ENCODE measurements at places on chromosomes 7 and 10.

DNA sequence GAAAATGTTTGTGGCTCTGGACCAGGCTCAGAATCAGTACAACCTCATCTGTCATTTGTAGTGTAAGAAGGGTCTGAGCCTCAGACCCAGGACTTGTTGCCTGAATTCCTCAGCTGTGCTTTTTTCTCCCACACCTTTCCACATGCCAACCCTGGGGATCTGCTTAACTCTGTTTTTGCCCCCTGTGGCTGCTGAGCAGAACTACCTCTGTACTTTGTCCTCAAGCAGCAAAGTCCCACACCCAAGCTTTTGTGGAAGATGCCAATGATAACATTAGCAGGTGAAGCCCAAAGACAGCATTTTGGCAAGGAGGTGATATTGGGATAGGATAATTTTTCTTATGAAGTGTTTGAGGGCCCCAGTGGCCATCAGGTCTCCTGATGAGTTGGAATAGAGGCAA, 5.8 kb upstream of the CYP2C18 start:
- DNase-seq: no peak

DNA sequence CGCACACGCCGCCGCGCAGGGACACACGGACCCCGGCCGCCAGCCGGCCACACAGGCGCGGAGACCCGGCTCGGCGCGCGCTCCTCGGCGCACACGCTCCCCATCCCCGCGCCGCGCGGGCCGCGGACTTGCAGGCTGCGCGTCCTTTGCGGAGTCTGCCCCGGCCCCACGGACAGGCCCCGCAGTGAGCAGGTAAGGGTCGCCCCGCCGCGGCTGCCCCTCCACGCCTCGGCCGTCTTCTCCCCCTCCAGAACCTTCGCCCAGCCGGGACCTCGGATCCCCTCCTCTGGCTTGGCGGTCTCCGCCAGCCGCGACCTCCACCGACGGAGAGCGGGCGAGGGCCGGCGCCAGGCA, 356 bp downstream of the ADCYAP1R1 start:
- DNase-seq: no peak

DNA sequence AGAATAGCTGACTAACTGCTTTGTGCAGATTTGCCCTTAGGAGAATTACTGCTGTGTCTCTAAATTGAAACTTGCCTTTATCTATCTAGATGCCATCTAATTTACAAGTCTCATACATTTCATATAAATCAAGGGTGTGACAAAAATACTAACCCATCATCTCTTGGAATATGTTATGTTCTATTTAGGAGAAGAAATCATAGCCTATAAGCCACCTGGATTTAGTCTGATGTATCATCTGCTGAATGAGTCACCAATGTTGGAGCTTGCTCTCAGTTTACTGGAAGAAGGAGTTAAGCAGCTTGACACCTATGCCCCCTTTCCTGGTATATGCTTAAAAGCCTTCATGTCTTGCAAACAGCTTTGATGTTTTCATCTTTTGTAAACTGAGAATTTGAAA, 43.5 kb downstream of the NUP205 start:
- no peak for DNase-seq

DNA sequence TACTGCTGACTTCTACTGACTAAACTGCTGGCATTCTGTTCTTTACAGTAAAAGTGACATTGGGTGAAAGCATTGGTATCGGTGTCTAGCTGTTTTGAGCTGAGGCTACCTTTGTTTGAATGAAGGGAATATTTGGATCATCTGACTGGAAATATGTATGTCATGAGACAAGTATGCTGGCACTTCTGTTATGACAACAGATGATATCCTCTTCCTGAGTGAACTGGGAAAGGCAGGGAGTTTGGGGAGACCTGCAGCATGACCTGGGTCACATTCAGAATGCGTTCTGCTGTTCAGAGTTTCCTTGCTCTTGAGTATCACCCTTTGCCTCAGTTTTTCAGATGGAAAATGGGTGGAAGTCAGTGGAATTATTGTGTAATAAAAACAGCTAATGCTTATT, 81.8 kb downstream of the PLCE1 start:
- DNase-seq: no peak

DNA sequence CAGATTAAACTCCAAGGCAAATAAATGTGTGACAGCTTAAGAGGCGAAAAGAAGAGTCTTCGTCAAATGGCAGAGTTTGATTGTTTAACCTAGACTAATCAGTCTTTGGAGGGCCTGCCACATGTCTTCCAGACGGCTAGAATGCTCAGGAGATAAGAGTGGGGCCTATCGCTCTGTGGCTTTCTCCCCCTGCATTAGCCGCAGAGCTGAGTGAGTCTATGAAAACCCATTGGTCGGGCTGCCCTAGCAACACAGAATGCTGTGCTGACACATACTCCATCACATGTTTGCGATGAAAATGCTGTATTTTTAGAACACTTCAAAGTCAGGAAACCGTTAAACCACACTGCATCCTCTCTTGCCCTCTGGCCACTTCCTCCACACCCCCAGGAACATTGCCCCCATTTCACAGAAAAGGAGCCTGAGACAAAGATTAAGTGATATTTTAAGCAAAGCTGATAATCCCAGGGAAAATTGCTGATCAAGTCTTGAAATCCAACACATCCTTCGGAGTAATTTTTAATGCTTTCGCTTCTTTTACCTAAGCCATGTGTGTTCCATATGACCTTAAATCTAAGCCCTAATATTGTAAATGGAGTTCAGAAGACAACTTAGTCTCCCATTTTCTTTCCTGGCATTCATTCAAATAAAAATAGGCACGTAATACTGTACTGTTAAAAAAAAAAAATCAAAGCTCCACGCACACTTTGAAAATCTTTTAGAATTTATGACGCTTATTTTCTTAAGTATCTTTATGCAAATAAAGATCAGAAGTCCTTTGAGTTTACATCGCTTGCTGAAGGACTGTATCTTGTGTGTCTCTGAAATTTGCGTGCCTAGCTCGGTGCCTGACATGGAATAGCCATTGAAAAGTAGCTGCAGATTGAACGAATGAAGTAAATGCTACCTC, 161.2 kb downstream of the CELF2 start:
- peak; percentile 88 for DNase-seq

DNA sequence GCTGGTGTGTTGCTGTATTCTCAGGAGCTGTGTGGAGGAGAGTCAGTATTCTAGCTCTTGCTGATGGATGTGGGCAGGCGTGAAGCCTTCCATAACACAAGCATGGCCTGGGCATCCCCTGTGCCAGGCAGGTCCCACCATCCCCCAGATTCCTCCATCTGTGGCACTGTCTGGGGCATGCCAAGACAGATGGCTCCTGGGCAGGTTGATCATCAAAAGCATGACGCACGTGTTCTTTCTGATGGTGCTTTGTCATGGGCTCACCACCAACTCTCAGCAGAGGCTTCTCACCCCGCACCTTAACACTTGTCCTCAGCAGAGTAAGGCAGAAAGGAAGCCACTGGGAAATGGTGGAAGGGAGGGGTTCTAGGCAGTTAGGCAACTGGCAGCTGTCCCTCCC, 364.3 kb downstream of the PLXNA4 start:
- no peak for DNase-seq

DNA sequence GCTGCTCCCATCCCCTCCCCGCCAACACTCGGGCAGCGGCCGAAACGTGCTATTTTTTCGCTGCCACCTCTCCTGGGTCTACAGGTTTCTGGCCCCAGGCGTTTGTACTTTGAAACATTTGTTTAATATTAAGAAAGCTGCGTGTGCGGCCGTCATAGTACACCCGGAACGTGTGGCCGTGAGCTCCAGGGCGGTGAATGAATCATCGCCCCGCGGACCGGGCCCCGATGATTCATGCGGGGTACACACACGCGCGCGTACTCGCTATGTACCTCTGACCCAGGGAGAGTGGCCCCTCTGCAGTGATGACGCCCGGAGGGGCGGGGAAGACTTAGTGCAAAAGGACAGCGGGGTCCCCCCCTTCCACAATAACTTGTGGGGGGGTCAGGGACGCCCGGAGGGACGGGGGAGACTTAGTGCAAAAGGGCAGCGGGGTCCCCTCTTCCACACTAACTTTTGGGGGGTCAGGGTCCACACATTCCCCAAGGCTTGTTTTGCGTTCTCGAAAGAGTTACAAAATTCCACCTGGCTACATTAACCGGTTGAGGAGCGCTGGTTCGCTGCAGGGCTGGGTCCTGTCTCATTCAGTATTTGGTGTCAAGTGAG, 56.5 kb upstream of the PCGF5 start:
- peak; percentile 77 for DNase-seq

DNA sequence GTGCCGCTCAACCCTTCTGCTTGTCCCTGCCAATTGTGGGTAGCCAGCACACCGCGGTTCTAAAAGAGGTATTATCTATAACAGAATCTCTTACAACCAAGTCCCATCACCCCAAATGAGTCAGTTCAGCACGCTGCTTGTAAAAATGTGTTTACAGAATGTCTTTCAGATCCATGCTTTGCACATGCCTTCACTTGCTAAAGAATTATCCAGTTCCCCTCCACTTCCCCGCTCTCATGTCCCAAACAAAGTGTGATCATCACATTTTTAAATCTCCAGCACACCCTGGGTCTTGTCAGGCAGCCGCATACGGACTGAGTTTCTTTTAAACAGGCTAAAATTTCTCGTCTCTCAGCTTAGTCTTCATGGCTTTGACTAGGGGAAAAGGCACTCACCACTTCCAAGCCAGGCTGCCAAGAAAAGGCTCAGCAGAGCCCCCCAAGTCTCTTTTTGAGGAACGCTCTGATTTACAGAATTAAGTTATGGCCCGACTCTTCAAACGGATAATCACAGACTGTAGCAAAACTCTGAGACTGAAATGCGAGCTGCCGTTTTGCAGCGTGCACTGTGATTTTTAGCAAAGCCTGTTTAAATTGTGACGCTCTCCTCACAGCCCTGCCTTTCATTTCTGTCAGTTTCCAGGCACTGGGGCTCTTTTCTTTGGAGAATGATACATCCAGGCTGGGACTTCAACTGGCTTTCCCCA, 29.8 kb upstream of the FGFR2 start:
- no peak for DNase-seq

GRCh38 chr7:90773269-90773668, 177.1 kb downstream of the CDK14 start:
- no peak for DNase-seq

DNA sequence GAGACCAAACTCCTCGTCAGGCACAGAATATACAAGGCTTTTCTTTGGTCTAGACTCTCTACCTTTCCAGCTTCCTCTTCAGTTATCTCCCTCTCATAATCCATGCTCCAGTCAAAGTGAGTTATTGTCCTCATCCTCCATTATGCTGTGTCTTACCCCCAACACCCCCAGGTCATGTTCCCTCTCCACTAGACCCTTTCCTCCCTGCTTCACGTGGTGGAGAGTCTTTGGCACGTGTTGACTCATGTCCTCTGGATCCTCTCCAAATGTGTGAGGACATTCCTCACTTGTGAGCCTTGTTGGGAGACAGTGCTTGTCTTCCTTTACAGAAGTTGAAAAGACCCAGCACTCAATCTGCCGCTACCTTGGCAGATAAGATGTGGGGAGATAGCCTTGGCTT, 36.0 kb upstream of the DLD start:
- no peak for DNase-seq

DNA sequence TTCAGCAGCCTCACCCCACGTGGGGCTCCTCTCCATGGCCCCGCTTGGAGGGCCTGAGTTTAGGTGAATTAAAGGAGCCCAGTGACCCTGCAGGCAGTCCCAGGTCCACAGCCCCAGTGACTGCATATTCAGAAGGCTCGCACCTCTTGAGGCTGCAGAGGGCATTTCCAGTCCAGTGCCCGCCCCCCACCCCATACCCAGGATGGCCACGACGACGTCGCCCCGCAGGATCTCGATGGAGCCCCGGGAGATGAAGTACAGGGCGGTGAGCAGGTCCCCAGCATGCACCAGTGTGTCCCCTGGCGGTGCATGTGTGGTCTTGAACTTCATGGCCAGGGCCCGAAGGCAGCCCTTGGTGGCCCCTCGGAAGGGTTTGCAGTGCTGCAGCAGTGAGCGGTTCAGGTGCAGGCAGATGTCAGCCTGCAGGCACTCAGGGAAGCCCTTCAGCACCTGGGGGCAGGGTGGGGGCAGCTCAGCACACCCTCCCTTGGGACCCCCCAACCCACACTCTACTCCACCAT, 28.1 kb downstream of the KCNH2 start:
- DNase-seq: no peak

DNA sequence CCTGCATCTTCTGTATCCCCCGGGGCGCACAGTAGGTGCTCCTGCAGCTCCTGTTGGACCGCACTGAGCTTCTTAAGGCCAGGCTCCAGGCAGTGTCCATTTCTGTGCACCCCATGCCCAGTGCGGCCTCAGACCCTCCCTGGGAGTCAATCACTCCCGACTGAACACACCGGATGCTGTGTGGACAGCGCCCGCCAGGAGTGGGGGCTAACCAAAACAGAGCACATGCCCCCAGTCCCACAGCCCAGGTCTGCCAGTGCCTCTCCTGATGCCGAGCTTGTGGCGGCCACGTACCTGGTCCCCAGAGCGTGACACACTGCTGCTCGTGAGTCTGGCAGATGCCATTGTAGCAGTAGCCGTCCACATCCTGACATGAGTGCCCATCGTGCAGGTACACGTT, 168.1 kb downstream of the FANK1 start:
- no peak for DNase-seq

GRCh38 chr10:6305401-6306321, 102.9 kb downstream of the PFKFB3 start:
- DNase-seq: no peak

DNA sequence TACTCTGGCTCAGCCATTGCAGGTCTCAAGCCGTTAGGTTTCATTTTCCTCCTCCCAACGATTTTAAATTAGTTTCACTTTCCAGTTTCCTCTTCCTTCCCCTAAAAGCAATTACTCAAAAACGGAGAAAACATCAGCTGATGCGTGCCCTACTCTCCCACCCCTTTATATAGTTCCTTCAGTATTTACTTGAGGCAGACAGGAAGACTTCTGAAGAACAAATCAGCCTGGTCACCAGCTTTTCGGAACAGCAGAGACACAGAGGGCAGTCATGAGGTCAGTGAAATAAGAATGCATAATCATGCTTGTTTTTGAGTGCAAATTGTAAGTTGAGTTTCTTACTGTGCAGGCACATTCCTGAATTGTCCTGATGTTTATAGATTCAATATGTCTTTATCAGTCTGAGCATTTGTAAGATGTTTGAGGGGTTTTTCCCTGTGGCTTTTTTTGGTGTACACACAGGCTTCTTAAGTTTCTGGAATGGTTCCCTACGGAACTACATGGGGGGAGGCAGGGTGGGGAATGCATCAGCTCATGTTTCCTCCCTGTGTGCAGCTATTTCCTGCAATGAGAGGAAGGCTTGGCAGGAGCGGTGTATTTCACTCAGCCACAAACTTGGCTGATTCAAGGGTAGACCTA, at the start of gene IFIT3:
TSS of gene IFIT3 (plus strand) at position 195 of the 639 bp plus-strand sequence. CDS start at position 272, 77 bp downstream.
- no peak for DNase-seq

- no peak for DNase-seq
Observed at GRCh38 chr10:26776258-26776657, 78.8 kb downstream of the PDSS1 start.
